GM23248 (cell line): ENCODE measurements at places on chromosomes 13 and 19. TPM values are rescaled to one million over a fixed set of nuclear protein-coding genes. Genes with fewer than 3 reads are reported as not detected.

Gene KASH5
- polyA plus RNA-seq = not detected in 2 replicates

Gene HSH2D
- 0.13 TPM in 1 of 2 replicates, not detected in the other for polyA plus RNA-seq

Gene TARM1
- not detected in 2 replicates for polyA plus RNA-seq

Gene ARHGEF18
- 9.5 and 10.6 TPM in 2 replicates for polyA plus RNA-seq

Gene ZSCAN4
- not detected in 2 replicates for polyA plus RNA-seq

- DNase-seq = peak; percentile 36
These were observed 852.7 kb upstream of the KLHL1 start for GRCh38 chr13:70960841-70961443.

- DNase-seq = no peak
These were observed 1042.9 kb downstream of the UQCRFS1 start for GRCh38 chr19:28170066-28170465.

DNA sequence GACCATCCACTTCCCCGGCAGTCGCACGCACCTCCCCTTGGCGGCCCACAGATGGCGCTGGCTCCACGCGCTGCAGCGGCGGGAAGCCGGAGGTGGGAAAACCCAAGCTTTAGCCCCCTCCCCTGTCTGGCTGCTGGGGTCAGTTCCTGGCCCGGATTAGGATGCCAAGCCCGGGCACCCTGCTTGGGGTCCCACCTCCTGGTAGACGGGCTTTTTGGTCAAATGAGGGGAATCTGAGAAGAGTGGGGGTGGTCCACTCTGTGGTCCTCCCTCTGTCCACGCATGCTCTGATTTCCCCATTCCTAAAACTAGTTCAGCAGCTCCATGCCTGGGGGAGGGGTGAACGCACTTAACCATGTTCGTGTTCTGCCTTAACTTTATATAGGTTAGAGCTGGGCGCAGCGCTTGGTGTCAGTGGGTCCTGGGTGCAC, 8.1 kb upstream of the ADGRE2 start:
- peak; percentile 41 for DNase-seq

DNA sequence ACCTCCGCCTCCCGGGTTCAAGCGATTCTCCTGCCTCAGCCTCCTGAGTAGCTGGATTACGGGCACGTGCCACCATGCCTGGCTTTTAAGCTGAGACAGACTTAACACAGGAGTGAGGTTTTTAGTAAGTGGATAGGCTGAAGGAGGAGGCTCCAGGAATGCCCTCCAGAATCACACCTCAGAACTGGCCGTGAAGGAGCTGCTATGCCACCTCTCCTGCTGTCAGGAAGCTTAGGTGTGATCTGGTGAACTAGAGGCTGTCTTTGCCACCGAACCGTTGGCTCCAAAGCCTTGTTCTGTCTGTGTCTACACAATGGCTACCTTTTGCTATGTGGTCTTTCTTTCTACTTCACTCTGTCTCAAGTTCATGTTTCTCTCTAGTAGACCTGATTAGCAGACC, 4.2 kb downstream of the PDCD2L start:
- DNase-seq = no peak

GRCh38 chr19:4984438-4984990, 15.6 kb downstream of the KDM4B start:
- no peak for DNase-seq

DNA sequence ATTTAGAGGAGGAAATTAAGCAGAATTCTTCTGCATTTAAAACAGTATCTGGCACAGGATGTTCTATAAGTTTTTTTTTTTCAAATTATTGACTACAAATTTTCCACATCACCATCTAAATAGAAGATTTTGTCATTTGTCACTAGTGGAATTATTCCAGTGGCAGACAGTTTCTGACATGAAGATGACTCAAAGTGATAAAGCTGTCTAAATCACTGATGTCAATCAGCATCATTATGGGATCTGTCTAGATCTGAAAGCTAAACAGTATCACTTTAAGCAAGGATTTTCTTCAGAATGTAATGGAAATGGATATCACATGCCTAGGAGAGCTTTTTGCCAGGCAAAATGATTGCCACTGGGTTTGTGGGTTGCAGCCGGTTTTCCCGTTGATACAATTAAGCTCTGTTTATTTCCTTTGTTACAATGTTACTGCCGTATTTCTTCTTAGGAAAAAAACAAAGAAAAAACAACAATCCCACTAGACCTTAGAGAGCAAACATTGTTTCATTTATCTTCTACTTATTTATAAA, 1657.0 kb upstream of the PRR20A start:
- DNase-seq = no peak

DNA sequence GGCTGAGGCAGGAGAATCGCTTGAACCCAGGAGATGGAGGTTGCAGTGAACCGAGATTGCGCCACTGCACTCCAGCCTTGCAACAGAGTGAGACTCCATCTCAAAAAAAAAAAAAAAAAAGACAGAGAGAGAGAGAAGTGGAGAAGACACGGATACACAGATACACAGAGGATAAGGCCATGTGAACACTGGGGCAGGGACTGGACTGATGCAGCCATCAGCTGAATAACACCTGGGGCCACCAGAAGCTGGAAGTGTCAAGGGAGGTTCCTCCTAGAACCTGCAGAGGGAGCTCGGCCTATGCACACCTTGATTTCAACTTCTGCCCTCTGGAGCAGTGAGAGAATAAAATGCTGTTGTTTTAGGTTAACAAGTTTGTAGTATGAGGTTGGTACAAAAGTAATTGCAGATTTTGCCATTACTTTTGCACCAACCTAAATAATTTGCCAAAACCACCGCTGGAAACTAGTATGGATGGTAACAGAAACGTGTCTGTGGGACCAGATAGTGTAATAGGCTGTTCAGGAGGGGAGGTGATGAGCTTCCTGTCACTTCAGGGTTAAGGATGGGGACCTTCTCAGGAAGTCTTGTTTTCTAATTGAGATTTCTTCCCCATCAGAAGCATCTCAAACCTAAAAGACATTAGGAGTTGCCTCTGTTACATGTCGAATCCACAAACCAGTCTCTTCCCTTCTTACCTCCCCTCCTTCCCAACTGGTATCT, 36.4 kb upstream of the IGSF23 start:
- DNase-seq = peak; percentile 58

GRCh38 chr19:37342753-37343152, 28.1 kb upstream of the ZNF527 start:
- peak; percentile 11 for DNase-seq

DNA sequence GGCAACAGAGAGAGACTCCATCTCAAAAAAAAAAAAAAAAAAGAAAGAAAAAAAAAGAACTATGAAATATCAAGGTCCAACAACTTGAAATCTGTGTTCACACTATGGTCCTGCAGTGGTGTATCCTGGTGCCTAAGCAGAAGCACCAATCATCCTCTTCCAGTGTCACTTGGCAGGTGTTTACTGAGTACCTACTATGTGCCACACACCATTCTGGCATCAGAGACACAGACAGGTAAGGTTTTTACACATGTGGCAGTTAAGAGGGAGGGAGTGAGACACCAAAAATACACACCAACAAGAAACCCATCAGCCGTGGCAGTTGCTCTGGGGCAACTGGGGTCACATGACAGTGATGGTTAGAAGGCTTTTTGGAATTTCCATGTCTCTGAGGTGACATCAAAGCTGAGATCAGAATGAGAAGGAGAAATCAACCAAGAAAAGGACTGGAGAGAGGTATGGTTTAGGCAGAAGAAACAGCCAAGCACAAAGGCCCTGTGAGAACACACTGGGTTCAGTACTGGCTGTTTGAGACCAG, 17.6 kb downstream of the PBX4 start:
- no peak for DNase-seq

DNA sequence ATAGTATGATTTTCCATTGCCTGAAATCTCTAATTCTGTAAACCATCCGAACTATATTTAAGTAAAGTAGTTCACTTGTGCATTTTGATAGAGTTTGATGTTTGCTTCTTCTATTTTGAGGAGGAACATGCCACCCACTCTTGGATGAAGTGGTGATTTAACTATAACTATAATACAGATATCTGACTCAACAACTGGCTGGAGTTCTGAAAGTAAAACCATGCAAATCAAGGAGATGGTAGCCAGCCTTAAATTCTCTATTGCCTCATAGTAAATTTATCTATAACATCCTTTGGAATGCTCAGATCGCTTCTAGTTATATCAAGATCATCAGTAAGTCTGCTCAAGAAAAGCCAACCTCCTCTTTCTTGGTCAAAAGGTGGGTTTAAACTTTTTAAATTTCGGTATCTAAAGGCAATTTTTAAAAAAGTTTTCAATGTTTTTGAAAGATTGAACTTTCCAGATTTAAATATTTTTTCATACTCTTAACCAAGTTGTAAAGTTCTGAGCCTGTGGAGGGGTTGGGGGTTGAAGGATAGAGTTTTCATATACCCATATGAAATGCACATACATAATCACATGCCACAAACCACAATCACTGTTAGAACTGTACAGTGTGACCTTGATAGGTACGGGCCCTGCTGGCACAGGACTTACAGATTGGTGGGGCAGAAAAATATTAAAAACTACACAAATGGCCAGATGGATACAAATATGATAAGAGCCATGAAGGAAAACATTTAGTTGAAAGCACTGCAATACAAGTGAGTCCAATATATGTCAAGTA, 90.5 kb upstream of the RFC3 start:
- DNase-seq = peak; percentile 35

DNA sequence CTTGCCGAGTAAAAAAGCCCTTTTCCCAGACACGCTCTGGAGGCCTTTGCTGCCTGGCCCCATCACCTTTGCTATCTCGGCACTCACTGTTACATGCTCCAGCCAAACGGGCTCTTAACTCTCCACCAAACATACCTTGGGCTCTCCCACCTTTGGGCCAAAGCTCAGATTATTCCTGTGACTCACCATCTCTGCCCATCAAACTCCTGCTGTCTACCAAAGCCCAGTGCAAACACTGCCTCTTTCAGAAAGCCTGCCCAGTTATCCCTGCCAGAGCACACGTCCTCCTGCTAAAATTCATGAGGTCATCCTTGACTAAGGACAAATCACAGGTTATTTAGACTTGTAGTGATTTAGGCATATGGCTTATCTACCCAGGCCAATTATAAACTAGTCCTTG, 48.1 kb upstream of the SERPINE3 start:
- DNase-seq = peak; percentile 39

DNA sequence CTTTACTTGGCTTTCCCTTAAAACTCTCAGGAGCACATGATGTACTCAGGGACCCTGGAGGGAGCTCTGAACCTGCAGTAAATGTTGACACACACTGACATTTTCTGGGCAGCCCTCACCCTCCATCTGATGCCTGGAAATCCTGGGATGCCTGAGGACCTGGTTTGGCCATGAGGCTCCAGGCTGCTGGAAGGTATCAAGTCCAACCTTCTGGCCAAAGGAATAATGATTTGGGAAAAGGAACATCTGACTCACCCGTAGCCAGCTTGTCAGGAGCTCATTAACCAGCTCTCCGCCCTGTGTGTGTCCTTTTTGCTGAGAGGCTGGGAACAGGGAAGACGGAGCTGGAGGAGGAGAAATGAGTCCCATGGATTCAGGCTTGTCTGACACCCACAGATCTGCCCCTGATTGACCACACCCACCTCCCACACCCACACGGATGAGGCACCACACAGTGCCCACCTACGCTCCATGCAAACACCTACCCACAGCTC, 10.3 kb downstream of the ZNF558 start:
- no peak for DNase-seq

DNA sequence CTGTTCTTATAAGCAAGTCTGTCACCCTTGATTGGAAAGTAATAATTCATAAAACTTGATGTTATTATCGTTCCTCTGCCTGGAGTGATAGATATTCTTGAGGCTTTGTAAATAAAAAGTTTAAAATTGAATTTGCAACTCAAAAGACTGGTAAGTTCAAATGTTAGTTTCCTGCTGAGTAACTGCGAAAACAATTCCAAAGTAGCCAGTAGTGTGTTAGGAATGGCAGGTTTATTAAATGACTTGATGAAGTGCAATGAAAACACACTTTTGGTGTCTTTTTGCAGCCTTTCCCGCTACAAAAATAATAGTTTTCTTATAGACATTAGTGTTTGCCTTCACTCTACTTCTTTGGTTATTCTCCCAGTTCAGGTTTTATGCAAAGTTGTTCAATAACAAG, 299.3 kb downstream of the DLEU7 start:
- no peak for DNase-seq

DNA sequence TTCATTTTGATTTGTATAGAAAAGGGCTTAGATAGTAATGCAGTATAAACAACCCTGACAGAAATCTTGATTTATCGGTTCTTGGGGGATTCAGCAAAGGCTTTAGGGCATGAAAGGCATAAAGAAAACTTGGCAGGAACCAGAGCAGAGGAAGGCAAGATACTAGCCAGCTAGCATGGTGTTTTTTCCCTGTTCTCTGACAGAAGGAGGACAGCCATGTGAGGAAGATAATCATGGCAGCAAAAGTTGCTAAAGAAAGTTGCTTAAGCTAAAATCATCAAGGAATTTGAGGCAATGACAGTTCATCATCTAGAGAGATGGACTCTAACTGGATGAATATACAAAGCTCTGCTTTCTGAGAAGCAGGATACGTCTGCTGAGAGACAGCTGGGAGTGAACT, 294.1 kb downstream of the KCNRG start:
- no peak for DNase-seq

GRCh38 chr19:17138937-17139598, 63.5 kb downstream of the MYO9B start:
- DNase-seq = no peak

DNA sequence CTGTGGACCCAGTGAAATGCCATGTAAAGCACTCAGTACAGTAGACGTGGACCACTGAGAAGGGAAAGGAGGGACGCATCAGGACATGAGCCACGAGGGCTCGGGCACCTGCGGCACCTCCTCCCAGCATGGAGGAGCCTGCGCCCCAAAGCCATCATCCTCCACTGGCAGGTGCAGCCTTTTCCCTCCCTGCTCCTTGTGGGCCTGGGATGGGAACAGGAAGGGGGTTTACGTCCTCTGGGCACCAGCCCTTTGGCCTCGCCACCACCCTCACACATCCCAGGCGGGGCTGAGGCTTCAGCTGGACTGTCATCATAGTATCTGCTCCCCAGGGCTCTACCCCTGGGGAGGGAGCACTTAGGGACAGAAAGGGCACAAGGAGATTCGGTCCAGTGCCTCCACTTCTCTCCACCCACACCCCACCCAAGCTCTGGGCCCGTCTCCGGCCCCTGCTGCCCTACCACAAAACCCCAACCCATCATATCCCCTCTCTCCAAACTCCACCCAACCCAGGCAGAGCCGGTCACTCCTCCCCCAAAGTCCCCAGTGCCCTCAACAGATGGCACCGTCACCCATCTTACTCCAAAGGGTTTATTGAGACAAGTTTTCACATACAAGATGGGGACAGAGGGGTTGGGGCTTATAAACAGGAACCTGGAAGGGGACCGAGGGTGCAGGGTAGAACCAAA, 2.2 kb upstream of the PRKD2 start:
- DNase-seq = no peak

- DNase-seq = no peak
These were observed 7.3 kb upstream of the SLC25A41 start for GRCh38 chr19:6440905-6441304.

DNA sequence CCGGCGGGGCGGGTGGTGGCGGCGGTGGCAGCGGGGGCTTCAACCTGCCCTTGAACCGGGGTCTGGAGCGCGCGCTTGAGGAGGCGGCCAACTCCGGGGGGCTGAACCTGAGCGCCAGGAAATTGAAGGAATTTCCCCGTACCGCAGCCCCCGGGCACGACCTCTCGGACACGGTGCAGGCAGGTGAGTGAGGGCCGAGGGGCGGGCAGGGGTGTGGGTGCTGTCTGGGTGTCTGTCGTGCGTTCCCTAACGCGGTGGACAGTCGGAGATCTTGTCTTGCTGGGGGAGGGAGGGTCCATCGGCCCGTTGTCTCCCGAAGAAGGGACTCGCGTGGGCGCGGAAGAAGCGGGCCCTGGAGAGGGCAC, 533 bp downstream of the LRCH1 start:
- no peak for DNase-seq
